Right ventricle myocardium inferior (tissue), 1 donor: ENCODE measurements at places on chromosomes 2 and 18. TPM values are rescaled to one million over a fixed set of nuclear protein-coding genes. Genes with fewer than 3 reads are reported as not detected.

The SPR gene
- total RNA-seq, result 52.4 TPM

The SERPINB3 gene
- not detected for total RNA-seq

The PLA2R1 gene
- total RNA-seq, result 3.4 TPM

The CD28 gene
- 0.78 TPM for total RNA-seq

The TTC31 gene
- 12.2 TPM for total RNA-seq

The SIX3 gene
- total RNA-seq, result not detected

The RAPGEF4 gene
- total RNA-seq, result 9.0 TPM

The STEAP3 gene
- total RNA-seq, result 12.9 TPM

The CNTNAP5 gene
- not detected for total RNA-seq

The SMAD7 gene
- total RNA-seq, result 12.0 TPM

The LRRC30 gene
- not detected for total RNA-seq

The AQP12A gene
- total RNA-seq, result not detected

The OXER1 gene
- 0.43 TPM for total RNA-seq

The ACKR3 gene
- total RNA-seq, result 30.5 TPM
